MV-4-11 (cell line): ENCODE measurements at places on chromosomes 7 and 10.

GRCh38 chr7:94426980-94427875 lies 32.5 kb downstream of the COL1A2 start:
- no peak for DNase-seq

DNA sequence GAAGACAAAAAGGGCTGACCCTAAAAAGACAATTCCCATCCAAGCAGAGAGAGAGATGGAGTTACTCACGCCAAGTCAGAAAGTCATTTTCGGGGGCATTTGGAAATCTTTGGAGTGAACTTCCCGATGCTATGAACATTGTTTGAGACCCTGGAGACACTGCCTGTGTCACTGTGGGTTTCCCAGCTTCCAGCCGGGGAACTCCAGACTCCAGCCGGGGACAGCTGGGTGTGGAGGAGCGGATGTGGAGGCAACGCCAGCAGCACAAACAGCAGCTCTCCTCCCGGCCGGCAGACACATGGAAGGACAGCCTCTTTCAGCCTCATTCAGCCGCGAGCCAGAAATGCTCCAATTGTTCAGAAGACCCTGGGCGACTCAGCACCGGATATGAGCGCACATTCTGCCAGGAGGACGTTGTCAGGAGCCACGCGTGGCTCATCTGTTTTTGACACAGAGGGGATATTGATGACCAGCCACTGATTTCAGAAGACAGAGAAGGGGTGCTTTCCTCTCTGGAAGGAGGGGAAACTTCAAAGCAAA lies 97.6 kb downstream of the PRPF18 start:
- DNase-seq = no peak

DNA sequence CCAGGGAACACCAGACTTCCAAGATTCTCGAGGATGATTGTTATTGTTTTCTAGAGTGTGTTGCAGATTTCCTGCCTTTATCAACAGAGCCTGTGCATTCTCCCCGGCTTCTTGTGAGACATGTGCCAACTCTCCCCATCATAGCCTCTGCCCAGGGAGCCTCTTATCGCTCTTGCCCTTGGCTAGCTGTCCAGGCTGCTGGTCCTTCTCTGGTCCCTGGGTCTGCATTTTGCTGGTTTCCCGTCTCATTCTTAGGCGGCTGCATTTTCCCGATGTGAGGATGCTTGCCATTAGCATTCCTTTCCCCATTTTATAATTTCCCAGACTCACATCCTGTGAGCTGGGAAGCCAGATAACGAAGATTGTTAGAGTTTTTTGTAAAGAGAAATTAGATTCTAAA lies 15.2 kb downstream of the SLC13A4 start:
- no peak for DNase-seq

DNA sequence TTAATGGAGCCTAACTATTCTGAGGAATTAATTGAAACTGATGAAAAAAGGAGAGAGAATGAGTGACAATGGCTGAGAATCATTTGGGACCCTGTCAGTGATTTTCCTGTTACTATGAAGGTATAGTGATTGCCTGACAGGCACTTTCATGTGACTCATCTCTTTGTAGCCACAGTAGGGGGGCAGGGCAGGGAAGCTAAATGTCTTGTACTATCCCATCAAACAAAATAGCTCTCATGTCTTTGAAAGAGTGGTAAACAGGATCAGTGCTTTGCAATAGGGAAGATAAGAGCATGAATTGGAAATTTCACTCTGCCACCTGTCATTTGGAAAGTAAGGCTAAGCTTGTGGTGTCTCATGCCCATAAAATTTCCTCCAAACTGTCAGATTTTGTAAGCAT lies 94.5 kb upstream of the GSDME start:
- no peak for DNase-seq

- no peak for DNase-seq
These were observed 557.8 kb downstream of the AUTS2 start for GRCh38 chr7:70156057-70156456.

DNA sequence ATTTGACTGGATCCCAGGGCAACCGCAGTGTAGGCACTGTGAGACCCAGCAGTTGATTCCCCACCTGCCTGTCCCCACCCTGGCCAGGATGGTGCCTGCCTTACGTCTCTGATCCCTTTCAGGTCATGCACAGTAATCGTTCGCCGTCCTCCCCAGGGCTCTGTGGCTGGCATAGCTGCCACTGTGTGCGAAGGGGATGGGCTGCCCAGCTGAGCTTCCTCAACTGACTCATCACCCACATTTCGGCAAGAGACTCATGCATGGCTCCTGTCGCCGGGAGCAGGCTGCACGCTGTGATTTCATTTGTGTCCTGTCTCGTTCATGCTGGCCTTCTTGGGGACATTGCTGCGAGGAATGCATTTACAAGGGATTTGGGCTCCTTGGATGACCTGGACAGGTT lies 252.4 kb downstream of the KLF6 start:
- DNase-seq = peak; percentile 56

DNA sequence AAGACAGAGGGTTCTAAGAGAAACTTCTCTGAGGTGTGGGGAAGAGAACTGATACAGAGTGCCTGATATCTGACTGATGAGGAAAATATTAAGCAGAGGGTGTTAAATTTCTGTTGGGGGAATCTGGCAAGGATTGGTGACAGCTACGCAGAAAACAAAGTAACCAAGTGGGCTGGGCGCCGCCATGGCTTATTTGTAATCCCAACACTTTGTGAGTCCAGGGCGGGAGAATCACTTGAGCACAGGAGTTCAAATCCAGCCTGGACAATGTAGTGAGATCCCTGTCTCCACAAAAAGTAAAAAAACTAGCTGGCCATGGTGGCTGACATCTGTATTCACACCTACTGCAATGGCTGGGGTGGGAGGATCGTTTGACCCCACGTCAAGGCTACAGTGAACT lies 2.1 kb upstream of the C7orf25 start:
- no peak for DNase-seq

GRCh38 chr10:63833411-63834060 lies 312.3 kb downstream of the REEP3 start:
- DNase-seq = no peak

GRCh38 chr10:15605740-15606369 lies 113.9 kb downstream of the ITGA8 start:
- no peak for DNase-seq

DNA sequence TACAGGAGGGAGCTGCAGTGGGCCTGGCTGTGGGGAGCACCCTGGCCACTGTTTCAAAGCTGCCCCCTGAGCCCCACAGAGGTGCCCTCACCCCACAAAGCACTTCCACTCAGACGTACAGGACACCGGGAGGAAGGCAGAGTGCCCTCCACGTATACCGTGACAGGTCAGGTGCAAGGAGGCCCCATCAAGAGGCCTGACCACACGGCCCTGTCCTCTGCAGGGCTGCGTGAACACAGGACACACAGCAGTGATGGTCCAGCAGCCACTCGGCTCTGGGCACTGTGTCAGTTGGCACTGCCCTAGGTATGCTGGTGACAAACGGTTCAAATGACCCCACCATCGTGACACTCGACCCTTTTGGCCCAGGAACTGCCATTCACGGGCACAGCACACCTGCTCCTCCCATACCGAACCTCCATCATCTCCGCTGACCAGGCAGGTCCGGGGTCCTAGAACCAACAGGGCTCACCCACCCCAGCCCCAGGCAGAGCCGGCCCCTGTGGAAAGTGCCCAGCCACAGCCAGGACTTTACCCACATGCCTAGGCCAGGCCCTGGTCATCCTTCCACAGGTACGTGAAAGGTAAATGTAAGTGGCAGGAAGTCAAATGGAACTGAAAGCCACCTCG lies 560.9 kb downstream of the PTPRN2 start:
- DNase-seq = no peak

- no peak for DNase-seq
These were observed 2.8 kb upstream of the ELN start for GRCh38 chr7:74025146-74025545.

GRCh38 chr10:77090381-77091356 lies 546.9 kb downstream of the KCNMA1 start:
- DNase-seq = no peak

GRCh38 chr7:50293509-50294179 lies 10.9 kb upstream of the IKZF1 start:
- no peak for DNase-seq

DNA sequence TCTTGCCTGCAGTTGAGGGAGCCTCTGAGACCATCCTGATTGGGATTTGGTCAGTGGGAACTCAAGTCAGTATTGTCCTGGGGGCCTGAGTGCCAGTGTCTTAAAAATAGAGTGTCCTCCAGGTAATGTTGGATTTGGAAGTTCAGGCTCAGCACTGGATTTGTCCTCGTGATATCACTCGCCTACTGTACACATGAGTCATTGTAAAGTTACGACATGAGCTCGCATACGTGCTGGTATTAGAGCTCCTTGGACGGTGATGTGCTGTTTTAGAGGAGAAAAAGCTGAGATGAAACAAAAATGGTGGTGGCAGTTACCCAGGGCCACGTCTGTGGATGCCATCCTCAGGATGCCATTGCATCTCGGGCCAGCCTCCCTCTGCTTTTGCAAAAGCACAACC lies 78.2 kb downstream of the MGMT start:
- DNase-seq = no peak

DNA sequence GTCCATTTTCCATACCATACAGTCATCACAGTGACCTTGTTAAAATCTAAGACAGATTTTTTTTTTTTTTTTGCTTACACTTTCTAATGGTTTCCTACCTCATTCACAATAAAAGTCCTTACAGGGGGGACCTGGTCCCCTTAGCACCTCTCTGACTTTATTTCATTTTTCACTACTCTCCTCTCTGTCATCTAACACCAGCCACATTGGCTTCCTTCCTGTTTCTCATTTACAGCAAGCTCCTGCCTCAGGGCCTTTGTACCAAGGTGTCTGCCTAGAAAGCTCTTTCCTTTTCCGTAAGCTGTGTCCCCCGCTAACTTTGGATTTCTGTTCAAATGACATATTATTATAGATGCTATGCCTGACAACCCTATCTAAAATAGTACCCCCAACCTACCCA lies 27.7 kb downstream of the CC2D2B start:
- DNase-seq = no peak

- DNase-seq = no peak
These were observed 76.4 kb upstream of the CELF2 start for GRCh38 chr10:10941127-10941730.

DNA sequence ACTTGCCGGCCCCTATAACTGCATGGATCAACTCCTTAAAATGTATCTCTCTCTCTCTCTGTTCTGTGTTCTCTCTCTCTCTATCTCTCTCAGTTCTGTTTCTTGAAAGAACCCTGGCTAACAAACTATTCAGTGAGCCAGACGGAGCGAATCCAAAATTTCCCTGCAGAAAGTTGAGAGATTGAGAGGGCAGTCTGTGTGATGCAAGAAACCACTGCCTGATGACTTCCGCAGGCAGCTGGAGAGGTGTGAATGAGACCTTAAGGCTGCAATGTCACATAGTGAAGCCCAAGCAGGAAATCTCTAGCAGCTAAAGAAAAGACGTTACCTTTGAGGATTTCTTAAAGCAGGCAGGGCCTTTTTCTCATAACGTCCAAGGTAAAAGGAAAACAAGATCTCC lies 17.3 kb downstream of the FAM107B start:
- peak; percentile 54 for DNase-seq

DNA sequence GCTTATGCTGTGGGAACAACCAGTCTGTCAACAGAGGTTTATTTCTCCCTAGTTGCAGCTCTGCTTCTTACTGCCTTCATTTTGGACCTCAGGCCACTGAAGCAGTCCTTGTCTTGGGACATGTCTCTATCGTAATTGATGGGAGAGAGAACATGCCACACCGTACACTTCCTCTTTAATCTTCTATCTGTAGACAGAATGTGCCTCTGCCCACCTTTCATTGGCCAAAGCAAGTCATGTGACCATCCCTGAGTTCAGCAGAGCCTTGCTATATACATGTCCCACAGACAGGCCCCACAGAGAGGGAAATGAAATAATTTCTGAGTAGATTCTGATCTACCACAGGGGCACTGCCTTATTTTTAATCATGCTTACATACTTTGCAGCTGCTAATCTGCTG lies 98.0 kb downstream of the KCND2 start:
- DNase-seq = peak; percentile 78

DNA sequence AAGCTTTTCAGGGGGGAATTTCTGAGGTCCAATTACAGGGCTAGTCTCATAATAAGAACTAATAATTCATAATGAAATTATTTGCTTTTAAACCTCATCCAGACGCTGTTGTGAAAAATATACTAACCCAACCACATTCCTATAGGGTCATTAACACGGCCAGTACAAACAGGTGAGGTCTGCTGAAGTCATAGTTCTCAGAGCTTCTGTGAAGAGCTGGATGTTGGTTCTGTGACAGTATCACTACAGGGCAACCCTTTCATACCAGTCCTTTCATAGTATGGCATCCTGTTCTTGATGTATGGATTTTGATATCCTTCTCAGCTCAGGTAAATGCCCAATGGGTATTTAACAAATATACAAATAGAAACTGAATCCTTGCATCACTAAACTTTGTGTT lies 62.3 kb upstream of the FAM133B start:
- no peak for DNase-seq

GRCh38 chr10:130009228-130009627 lies 45.2 kb upstream of the EBF3 start:
- no peak for DNase-seq

- DNase-seq = no peak
These were observed 177.0 kb downstream of the TSPAN12 start for GRCh38 chr7:120680985-120681384.

GRCh38 chr10:104330168-104331110 lies 7.8 kb downstream of the ITPRIP start:
- no peak for DNase-seq

- DNase-seq = no peak
These were observed 6.9 kb upstream of the GNG11 start for GRCh38 chr7:93914581-93915066.

DNA sequence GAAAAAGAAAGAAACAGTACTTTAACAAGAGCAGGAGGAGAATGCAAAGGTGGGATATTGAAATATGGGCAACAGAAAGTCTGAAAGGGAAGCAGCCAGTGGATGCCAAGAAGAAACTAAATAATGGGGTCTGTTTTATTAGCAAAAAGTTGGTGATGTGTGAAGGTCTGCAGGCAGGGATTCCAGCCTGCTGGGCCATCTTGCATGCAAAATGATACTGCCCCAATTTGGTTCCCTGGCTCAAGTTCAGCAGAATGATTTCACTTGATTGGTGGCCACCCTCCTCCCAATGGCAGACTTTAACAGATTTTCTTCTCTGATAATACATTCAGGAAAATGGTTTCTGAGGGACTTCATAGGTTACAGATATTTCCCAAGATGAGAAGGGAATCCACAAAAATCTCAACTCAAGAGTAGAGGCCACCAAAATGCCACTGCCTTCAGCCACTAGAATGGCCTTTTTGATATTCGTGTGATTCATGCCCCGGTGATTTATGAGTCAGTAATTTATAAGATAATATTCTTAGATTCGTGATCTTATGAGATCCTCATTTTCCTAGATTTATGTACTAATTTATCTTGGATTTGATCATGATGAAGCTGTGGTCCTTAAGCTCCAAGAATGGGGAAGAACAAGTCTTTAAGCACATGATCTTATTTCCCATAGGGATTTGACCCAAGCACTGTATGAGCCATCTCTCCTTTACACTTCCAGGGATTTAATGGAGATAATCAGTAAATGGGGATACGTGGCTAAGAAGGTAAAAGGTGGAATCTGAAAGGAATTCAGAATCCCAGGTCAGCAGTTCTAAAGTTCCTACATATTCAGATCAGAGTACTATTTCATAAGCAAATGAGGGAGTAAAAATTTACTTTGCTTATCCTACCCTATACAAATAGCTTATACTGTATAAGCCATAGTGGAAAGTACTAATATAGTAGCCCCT lies 32.3 kb upstream of the ADD3 start:
- no peak for DNase-seq

GRCh38 chr7:122183106-122183505 lies 39.1 kb upstream of the AASS start:
- DNase-seq = no peak

- DNase-seq = no peak
These were observed 76.8 kb upstream of the NKX6-2 start for GRCh38 chr10:132862485-132863420.

- DNase-seq = no peak
These were observed 8.0 kb upstream of the IL6 start for GRCh38 chr7:22718911-22719420.
